ENCODE measurements at places on chromosomes 5 and 9.

- no peak for DNase-seq
These were observed 535 bp downstream of the DOLPP1 start for GRCh38 chr9:129081388-129081904.

DNA sequence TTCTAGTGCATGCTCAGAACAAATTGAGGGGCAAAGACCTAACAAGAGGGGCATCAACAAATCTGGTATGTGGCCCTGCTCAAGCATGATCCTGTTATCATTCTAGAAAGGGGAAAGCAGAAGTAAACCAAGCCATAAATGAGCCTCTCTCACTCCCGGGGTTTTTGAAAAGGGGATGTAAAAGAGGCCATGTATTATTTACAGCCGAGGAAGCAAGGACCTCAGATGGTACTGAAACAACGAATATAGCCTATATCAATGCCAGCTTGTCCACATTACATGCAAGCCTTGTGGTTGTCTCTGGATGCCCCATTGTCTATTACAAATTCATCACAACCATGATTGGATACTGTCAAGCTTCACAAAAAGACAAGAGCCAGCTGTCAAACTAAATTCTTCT lies 211.3 kb downstream of the DCP2 start:
- no peak for DNase-seq

DNA sequence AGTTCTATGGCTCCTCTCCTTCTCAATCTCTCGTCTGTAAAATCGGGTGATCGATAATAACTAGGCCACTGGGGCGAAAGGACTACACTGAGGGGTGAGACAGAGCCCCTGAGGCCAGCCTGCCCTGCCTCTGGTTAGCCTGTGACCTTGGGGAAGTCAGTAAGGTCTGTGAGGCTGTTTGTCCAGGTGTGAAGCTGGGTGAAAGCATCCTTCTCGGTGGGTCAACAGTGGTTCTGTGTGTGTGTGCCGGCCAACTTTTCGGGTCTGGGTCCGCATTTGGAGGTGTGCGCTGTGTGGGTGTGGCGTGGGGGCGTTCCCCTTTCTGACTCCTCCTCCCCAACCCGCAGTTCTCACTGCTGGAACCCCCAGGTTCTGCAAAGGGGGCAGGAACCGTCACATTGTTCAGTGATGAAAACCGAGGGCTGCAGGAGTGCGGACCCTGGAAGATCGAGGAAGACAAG lies 5.0 kb upstream of the RNF44 start:
- no peak for DNase-seq

DNA sequence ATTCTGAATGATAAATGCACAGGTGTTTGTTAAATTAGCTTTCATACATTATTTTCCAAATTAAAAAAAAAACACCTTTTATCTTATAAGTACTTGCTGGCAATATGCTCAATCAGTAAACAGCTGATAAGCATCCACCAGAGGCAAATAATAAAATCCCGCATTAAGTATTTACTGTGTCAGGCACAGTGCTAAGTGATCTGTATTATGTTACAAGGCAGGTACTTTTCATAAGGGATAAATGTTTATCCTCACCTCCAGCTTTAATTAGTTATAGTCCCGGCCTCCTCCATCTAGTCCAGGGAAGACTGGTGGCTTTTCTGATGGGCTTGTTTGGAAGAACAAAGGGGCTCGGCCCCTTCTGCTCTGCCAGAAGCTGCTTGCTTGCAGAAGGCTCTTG lies 40.1 kb downstream of the PFDN1 start:
- DNase-seq, result no peak

DNA sequence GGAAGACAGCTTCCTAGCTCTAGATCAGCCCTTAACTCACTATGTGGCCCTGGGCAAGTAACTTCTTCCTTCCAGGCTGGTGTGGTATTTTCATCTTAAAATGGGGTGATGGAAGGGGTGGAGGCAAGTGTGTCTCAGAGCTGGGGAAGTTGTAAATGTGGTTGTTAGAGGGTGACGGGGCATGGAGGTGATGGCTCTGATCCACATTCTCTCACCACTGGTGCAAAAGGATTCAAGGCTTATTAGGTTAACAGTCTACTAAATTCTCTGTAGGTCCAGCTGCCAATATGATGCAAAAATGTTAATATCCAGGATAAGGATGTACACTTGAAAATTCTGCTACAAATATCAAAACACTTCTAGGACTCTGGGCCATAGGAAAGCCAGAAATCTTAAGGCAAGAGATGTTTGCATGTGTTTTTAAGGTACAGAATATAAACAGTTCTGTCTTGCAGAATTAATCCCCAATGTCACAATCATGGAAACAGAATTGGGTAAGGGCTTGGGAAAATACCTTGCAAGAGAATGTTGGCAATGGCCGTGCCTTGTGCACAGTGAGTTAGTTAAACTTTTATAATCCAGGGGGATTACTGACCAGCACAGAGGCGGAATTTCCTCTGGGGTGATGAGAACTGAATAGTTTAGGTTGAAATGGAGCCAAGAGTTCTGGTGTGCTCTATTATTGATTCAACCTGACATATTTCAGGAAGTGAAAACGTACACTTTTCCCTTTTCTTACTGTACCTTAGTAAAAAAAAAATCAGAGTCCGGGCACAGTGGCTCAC lies 19.8 kb downstream of the TNFSF15 start:
- DNase-seq, result no peak

- DNase-seq, result peak; percentile 60
These were observed 739 bp downstream of the PPP2CA start for GRCh38 chr5:134224888-134225779.

- DNase-seq, result no peak
These were observed 40.4 kb upstream of the MAN2A1 start for GRCh38 chr5:109649318-109649717.

- DNase-seq, result no peak
These were observed 179.7 kb upstream of the FBXL17 start for GRCh38 chr5:108561416-108562204.

- no peak for DNase-seq
These were observed 76.4 kb downstream of the MED27 start for GRCh38 chr9:132003319-132003704.

DNA sequence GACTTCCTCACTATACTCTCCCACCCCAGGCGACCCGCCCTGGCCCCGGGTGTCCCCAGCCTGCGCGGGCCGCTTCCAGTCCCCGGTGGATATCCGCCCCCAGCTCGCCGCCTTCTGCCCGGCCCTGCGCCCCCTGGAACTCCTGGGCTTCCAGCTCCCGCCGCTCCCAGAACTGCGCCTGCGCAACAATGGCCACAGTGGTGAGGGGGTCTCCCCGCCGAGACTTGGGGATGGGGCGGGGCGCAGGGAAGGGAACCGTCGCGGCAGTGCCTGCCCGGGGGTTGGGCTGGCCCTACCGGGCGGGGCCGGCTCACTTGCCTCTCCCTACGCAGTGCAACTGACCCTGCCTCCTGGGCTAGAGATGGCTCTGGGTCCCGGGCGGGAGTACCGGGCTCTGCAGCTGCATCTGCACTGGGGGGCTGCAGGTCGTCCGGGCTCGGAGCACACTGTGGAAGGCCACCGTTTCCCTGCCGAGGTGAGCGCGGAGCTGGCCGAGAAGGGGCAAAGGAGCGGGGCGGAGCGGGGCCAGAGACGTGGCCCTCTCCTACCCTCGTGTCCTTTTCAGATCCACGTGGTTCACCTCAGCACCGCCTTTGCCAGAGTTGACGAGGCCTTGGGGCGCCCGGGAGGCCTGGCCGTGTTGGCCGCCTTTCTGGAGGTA lies 2.1 kb downstream of the CA9 start:
- DNase-seq, result no peak

All from nucleus accumbens (tissue), 56 donors.